ENCODE measurements at places on chromosomes 1 and 21. TPM values are rescaled to one million over a fixed set of nuclear protein-coding genes. Genes with fewer than 3 reads are reported as not detected.

DNA sequence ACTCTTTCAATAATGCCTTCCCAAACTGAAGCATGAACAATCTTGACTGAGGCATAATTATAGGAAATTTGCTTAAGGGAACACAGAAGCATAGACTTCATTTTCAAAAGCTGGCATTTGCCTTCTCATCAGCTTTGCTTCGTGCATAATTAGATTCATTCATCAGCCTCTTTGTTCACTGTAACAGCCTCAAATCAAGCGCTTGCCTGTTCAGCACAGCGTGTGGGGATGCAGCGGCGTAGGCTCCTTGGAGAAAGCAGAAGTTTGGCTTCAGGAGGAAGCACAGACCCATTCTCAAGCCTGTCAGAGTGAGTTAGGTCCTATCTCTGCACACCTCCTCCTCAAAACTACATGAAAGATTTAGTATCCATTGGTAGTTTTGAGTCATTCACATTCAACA lies 246.4 kb upstream of the MAP1LC3C start:
- no peak for DNase-seq

DNA sequence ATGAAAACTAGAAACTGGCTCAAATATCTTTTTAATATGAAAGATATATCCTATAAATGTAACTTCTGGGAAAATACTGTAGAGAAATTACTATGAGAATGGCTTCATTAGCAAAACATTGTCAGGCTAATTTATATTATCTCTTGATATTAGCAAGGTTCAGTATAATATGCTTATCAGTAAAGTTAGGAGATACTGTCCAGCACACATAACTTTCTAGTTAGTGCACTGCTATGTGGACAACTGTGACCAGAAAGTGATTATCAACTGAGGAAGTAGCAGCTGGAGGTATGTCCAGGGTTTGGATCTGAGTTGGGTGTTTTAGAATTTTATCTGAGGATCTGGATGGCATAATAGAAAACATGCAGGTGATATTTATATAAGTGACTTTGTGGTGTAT lies 7.5 kb downstream of the LRRC8C start:
- DNase-seq = no peak

DNA sequence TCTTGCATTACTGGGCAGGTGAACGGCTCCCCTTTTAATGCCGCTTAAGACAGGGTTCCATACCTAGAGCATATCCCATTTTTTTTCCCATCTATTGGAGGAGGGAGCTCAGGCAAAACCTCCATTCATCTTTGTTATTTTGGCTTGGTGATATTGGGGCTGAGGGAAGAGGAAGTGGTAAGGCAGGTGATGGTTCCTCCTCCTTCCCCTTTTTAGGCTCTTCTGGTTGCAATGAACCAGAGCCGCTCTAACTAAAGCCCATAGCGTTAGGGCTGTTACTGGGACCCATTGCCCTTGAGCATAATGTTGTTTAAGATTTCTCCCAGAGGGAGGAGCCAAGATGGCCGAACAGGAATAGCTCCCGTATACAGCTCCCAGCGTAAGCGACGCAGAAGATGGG lies 21.1 kb downstream of the PYHIN1 start:
- DNase-seq = no peak

MCOLN2 gene
- total RNA-seq = 1.0 TPM

DNA sequence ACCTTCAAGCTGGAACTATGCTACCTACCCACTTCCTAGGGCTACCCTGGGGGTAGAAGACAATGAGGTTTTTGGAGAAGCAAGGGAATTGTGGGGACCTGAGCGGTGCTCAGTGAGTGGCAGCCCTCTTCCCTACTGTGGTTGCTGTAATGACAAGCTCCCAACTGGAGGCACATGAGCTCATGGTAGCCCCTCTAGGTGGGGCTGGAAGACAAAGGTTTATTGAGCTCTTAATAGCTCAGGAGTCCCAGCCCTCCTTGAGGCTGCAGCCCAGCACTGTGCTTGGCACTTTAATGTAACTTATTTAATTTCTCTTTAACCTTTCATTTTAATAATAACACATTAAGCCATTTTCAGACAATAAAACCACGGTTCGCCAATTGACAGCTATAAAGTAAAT lies 528.9 kb downstream of the OMA1 start:
- DNase-seq = no peak

Measured in neural crest cell (in vitro differentiated cells).